Activated effector memory CD4-positive, alpha-beta T cell treated with Interleukin-2 at 50 U/mL for 16 hours (primary cell): ENCODE measurements at places on chromosomes 1 and 21.

DNA sequence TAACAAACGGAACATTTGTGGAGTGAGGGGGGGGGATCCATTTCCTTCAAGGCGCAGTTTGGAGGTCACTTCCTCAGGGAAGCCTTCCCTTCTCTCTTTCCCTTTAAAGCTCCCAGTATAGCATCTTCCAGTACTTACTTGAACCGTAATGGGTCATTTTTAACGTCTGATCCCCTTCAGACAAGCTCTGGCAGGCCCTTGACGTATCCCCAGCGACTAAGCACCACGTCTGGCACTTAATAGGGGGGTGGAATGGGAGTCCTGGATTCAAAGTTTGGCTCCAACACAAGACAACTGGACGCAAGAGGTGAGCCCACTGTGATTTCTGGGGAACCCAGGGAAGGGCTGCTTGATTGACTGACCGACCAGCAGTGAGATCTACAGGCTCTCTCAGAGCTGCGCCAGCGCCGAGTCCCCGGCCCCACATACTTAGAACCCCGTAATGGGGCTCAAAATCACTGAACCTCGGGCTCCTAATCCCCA, 441 bp downstream of the YARS1 start:
- no peak for DNase-seq

GRCh38 chr1:213418268-213419071, 367.4 kb downstream of the RPS6KC1 start:
- DNase-seq = no peak

GRCh38 chr1:115423776-115424175, 85.7 kb upstream of the NGF start:
- DNase-seq = no peak

DNA sequence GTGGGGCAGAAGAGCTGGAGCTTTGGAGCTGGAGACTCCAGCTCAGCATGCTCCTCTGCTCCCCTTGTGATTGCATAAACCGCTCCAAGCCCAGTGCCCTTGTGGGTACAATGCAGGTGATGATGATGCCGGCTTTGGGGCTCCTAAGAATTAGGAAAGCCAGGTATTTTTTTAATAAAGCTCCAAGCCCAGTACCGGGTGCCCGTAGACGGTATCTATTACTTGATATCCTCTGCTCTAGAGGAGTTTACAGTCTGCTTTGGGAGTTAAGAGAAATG, 27.2 kb downstream of the TENT5C start:
- DNase-seq = no peak

DNA sequence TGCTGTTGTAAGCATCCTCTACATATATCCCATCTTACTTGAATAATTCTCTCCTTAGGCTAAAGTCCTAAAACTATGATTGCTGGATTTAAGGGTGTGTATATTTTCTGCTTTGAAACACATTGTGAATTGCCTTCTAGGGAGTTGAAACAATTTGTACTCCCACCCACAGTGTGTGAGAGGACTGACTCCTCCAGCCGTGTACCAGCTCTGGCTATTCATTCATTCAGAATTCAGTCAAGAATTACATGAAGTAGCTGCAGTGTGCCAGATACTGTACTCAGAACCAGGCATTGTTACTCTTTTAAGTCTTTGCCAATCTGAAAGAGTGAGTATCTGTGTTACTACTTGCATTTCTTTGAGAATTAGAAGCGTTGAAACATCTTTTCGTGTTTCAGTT, 135.0 kb downstream of the DHRS3 start:
- no peak for DNase-seq

GRCh38 chr1:54100500-54100899, 47.1 kb downstream of the TCEANC2 start:
- DNase-seq = no peak

DNA sequence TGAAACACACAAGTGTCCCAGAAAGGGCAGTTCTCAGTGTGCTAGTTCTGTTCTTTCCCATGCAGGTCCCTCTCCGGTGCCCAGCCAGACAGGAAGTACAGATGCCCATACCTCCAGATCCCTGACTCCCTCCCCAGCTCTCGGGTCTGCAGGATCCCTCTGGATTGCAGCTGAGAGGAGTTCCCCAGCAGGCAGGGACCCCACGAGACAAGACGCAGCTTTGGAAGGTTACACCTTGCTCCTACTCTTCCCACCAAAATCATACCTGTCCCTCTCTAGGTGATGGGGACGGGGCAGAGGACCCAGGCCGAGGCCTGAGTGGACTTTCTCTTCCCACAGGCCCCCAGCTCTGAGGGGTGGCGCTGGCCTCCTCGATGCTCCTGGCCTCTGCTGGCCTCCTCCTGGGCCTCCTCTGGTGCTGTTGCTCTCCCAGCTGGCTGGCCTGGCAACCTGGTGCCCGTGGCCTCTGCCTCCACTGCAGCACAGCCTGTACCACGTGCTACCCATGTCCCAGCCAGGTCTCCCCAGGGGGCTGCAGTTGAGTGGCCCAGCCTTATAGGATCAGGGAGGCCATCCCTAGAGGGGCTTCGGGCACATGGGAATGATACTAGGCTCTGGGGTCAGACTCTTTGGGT, 9.4 kb downstream of the LDLRAD2 start:
- DNase-seq = no peak

GRCh38 chr1:67777440-67777839, 55.8 kb downstream of the GNG12 start:
- no peak for DNase-seq

DNA sequence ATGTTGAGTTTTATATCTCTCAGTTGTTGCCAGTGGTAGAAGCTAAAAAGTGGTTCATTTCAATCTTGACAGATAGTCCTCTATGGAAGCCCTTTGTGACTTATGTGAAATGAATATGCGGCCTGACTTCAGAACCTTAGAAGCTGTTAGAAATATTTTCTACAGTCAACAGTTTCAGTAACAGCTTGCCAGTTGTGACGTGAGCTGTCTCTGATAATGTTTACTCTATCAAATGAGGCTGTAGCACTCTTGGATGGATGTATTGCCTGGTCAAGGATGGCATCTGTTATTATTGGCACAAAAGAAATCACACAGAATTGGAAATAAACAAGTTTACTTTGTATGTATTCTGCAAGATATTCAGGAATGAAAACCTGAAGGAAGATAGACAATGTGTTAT, 31.9 kb downstream of the SNX7 start:
- DNase-seq = no peak

DNA sequence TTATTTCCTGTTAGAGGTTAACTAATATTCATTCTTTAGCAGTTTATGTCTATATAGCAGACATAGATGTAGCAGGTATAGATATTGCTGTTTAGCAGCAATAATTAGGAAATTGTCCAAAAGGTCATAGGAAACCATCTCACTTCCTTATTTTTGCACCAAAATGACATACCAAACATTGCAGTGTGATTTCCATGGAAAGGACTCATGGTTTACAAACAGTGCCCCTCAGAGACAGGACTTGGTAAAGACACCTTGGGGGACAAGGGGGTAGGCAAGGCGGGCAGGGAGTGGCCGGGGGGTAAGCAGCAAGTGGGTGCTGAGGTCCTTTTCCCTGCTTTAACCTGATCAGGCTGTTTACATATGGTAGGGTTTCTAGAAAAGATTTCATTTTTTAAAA, 30.5 kb downstream of the BATF3 start:
- DNase-seq = no peak

GRCh38 chr1:232012773-232013386, 386.3 kb downstream of the DISC1 start:
- no peak for DNase-seq

GRCh38 chr1:19456968-19457441, 28.3 kb downstream of the CAPZB start:
- no peak for DNase-seq
